ENCODE measurements at places on chromosomes 3 and 15.

- DNase-seq, result no peak
Observed at GRCh38 chr15:40407330-40407990, 1.9 kb downstream of the IVD start.

GRCh38 chr3:148999806-149000205, 8.5 kb downstream of the GYG1 start:
- no peak for DNase-seq

- no peak for DNase-seq
Observed at GRCh38 chr15:67511606-67512005, 9.3 kb upstream of the C15orf61 start.

GRCh38 chr3:43217206-43217605, 69.1 kb upstream of the SNRK start:
- no peak for DNase-seq

- DNase-seq, result no peak
Observed at GRCh38 chr15:76976572-76977270, 18.2 kb upstream of the PSTPIP1 start.

DNA sequence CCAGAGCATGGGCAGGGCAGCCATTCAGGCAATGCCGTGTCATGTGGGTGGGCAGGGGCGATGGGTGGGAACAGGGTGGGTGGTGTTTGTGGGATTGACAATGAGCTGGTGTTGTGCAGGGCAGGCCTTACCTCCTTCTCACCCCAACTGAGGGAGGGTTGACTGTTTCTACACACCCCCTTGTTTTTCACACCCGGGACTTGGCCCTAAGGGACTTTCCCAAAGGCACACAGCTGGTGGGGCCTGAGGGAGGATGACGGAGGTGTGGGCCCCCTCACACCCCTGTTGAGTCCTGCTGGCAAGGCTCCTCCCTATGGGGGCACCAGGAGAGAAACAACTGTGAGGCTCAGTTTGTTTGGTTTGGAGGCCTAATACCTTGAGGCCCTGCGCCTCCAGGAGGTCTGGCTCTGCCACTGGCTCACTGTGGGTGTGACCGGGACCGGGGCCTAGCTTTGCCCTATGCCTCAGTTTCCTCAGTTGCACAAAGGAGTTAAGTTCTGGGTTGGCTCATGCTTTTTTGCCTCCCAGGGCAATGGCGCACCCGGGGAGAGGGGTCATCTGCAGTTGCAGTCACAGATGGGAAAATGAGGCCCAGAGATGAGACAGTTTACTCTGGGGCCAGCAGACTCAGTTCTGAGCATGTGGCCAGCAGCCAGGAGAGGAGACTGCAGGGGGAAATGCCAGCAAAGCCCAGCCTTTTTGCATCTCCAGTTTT, 5.1 kb upstream of the DNAH1 start:
- no peak for DNase-seq

GRCh38 chr3:57791245-57791644, 35.1 kb downstream of the SLMAP start:
- no peak for DNase-seq

Data from NCI-H1436 (cell line).